Activated CD4-positive, alpha-beta T cell treated with anti-CD3 and anti-CD28 coated beads, Interleukin-2, amount 50 U/mL, for 4 hours (primary cell): ENCODE measurements at places on chromosomes 13 and 19.
A peak's percentile ranks its signal among the peaks of the same experiment; 100 is the strongest.

DNA sequence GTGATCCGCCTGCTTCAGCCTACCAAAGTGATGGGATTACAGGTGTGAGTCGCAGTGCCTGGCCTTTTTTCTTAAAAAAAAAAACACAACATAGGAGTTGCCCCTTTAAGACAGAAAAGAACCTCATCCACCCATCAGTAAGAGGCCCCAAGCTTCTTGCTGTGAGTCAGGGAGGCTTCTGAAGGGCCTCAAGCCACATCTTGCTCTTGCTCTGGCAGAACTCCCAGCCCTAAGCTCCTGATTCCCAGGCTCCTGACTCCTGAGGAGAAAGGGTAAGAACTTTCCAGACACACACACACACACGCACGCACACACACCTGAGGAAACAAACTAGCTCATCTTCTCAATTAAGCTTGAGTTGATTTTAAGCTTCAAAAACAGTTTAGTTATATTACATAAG lies 6.9 kb downstream of the ETFB start:
- no peak for DNase-seq

DNA sequence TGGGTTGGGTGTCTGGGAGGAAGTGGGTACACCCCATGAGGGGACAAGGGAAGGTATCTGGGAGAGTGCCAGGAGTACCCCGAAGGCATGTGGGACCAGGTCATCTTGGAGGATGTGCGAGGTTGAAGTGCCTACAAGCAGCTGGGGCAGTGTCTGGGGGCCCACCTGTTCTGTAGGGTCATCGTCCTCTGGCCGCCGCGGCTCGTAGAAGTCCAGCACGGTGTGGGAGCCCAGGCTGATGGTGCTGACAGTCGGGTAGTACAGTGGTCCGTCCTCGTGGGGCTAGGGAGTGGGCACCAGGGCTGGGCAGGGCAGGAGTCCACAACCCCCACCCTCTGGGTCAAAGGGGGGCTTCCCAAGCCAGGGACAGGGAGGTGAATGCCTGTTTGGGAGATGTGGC lies 1.8 kb upstream of the SYNE4 start:
- no peak for DNase-seq

DNA sequence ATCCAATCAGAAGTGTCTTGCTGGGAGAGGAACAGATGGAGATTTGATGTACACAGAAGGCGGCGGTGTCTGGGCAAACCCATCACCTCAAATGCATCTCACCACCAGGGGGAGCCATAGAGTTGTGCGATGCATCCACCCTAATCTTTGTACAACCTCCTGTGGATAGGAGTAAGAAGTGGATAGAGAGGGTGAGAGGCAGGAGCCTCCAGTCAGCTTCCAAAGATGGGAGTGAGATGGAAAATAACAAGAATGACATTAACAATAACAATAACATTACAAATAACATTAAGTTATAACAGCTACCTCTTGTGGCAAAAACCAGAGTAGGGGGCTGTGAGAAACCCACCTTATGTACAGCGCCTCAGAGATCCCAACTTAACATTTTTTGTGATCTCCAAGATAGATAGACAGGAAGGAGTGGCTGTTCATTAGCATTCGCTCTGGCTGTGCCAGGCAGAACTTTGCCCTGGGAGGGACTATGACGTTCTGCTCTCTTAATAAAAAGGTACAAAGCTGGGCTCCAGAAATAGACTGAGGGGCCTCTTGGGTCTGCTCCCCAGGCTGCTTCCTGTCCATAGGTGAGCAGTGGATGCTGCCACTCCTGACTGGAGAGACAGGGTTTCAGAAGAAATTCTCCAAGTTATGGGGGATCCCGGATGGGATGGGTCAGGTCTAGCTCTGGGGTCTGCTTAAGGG lies 5.2 kb upstream of the CEACAM18 start:
- peak; percentile 85 for DNase-seq

- DNase-seq = no peak
Measured at GRCh38 chr19:5097959-5098623, 129.2 kb downstream of the KDM4B start.

- DNase-seq = no peak
Measured at GRCh38 chr19:43672061-43672679, 2.2 kb upstream of the PLAUR start.

DNA sequence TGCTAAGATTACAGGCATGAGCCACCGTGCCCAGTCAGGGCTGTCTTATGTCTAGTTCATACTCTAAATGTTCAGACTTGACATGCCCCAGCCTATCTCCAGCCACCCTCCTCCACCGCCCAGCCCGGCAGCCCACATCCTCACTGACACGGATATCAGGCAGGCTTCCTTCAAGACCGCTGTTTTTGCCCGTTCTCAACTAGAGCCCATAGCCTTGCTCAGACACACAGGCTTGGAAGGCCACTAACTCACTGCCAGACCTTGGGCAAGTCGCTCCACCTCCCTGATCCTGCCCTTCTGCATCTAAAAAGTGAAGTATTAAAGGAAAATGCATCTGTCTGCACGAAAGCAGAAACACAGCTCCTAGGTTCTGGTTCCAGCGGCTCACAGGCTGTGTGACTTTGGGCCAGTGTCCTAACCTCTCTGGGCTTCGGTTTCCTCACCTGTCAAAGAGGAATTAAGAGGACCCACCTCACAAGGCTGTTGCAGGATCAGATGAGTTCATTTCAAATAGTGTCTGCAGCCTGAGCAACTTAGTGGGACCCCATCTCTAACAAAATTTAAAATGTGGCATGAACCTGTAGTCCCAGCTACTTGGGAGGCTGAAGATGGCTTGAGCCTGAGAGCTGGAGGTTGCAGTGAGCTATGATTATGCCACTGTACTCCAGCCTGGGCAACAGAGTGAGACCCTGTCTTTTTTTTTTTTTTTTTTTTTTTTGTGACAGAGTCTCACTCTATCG lies 14.5 kb upstream of the CERS4 start:
- DNase-seq = peak; percentile 11

DNA sequence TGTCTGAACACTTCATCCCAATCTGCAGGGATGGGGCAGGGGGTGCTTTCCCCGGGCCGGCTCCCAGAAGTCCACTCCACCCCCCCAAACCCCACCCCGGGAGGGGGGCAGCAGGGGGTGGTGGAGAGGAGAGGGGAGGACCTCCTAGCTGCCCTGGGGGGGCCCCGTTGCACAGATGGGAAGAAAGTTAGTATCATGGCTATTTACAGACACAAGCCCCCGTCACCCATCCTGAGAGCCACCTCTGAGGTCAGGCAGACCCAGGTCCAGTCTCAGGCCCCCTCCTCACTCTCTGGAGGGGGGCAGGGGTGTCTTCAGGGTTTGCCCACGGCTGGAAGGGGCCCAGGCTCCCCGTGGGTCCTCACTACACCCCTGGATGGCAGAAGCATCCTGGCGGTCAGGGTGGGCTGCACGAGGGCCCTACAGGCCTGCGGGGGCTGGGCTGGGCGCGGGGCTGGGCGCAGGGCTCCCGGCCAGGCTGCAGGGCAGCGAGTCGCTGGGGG lies 5.8 kb upstream of the REXO1 start:
- no peak for DNase-seq

DNA sequence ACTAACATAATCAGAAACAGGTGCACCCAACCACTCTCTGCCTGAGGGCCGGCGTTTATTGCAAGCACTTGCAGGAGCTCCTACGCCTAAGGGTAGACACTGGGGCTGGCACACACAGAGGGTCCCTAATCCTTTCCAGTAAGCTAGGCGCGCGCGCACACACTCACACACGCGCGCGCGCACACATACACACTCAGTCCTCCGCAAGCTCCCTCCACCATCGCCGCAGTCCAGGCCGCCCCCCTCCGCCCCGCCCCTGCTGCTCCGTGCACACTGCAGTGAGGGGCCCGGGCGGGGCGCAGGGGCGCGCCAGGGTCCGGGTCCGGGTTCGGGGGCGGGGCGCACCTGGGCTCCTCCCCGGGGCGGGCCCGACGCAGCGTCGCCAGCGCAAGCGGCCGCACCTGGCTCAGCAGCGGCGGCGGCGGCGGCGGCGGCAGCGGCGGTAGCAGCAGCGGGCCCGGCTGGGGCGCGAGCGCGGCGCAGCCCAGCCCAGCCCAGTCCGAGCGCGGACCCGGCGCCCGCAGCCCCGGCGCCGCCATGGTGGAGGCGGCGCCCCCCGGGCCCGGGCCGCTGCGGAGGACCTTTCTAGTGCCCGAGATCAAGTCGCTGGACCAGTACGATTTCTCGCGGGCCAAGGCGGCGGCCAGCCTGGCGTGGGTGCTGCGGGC lies at the start of gene CAMSAP3:
TSS of gene CAMSAP3 (plus strand) at position 398 of the 668 bp plus-strand sequence. CDS start at position 538, 140 bp downstream.
- peak; percentile 14 for DNase-seq

DNA sequence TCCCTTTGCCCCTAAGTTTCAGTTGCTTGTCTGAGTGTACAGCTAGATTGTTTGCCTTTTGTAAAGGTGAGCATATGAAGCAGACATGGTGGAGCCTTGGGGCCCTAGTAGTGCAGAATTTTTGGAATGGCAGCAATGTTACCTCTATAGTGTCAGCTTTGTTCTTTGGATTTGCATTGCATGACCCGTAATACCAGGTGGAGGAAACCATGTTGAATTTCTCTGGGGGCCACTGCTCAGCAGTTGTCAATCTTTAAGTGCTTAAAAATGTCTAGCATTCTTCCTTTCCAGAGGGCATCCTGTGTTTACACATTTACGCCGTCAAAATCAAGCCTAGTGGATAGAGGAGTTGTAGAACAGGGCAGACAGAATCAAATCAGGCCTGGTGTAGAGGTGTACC lies 303.3 kb downstream of the ATP8A2 start:
- no peak for DNase-seq

GRCh38 chr13:46468570-46469463 lies 81.8 kb upstream of the RUBCNL start:
- no peak for DNase-seq

DNA sequence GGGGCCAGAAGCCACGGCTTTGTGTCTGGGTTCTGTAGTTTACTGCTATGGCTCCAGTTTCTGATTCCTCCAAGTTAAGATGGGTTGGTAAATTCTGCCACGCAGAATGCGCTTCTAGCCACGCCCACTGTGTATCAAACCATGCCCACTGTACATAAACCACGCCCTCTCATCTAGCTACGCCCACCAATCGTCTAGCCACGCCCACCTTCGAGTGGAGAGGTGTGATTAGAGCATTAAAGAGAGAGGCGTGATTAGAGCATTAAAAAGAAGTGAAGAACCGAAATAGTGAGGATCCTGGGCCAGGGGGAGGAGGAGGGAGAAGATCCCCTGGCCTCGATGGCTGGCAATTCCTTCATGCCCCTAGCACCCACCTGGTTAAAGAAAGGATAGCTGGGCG lies 43.7 kb upstream of the ADGRE5 start:
- peak; percentile 18 for DNase-seq

DNA sequence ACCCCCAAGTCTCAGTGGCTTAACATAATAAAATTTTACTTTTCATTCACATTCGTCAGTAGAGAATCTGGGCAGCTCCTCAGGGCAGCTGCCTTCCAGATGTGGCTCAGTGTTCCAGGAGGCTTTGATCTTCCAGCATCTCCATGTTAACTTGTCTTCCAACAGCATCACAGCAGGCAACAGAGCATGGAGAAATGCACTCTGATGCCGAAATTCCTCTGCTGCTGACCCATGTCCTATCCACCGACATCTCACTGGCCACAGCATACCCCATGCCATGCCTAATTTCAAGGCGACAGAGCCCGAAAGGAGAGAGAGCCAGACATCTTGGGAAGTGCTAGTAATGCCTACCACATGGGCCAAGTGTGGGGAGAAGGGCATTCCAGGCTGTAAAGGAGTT lies 64.9 kb upstream of the MEDAG start:
- DNase-seq = no peak
